ELF-1 (cell line): ENCODE measurements at places on chromosomes 16 and 17.
A peak's percentile ranks its signal among the peaks of the same experiment; 100 is the strongest.

GRCh38 chr16:48126801-48127644 lies 28.8 kb downstream of the ABCC12 start:
- peak; percentile 64 for DNase-seq

DNA sequence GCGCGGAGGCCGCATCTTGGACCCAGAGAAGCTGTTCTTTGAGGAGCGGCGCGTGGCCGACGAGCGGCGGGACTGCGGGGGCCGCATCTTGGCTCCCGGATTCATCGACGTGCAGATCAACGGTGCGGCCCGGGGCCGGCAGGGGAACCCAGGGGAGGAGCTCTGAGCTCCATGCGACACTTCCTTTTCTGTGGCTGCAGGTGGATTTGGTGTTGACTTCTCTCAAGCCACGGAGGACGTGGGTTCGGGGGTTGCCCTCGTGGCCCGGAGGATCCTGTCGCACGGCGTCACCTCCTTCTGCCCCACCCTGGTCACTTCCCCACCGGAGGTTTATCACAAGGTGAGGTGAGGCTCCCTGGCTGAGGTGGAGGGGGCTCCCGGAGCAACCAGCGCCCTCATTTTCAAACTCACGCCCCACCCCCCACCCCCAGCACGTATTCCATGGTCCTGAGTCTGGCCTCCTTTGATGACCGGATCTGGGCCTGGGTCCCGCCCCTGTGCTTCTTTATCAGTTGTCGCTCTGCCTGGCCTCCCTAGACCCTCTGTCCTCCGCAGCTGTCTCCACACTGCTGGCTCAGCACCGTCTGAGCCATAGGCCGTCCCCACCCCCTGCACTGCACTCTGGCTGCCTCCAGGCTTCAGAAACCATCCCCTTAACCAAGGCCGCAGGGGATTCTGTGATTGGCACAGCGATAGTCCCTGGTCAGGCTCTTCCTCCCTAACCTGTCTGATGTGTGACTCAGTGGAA lies 787 bp downstream of the AMDHD2 start:
- peak; percentile 86 for DNase-seq

GRCh38 chr16:74635303-74635702 lies 28.4 kb upstream of the GLG1 start:
- DNase-seq = no peak

GRCh38 chr17:4276514-4276913 lies 12.7 kb upstream of the ANKFY1 start:
- no peak for DNase-seq

DNA sequence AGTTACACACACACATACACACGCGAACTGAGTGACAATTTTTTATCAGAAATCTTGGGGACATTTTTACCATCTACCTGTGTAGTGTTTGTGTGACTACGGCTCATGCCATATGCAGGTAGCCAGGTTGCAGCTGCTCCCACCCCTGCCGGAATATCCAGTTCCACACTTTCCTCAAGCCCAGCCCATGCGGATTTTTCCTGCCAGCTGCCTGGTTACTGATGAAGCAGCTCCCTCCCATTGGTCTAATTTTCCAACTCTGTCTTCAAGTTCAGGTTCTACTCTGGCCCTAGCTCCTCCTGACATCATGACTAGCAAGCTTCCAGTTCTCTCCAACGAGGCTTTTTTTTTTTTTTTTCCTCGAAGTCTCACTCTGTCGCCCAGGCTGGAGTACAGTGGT lies 4.8 kb downstream of the GSG1L2 start:
- peak; percentile 20 for DNase-seq

DNA sequence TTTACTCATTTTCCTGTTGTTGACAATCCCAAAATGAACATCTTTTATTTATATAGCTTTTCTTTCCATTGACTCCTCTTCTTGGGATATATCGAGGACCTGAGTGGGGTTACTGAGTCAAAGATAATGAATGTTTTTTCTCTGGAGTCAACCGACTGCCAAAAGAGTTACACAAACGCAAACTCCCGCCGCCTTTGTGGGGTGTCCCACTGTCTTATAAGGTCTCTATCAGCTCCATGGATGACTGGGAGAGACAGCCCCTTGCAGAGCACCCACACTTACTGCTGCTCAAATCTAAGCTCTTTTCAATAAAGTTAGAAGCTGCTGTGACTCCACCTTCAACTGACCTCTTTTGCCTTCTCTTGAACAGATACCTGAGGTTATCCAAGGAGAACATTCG lies 25.2 kb downstream of the C16orf78 start:
- DNase-seq = no peak
